ENCODE measurements at places on chromosomes 3 and 15.

DNA sequence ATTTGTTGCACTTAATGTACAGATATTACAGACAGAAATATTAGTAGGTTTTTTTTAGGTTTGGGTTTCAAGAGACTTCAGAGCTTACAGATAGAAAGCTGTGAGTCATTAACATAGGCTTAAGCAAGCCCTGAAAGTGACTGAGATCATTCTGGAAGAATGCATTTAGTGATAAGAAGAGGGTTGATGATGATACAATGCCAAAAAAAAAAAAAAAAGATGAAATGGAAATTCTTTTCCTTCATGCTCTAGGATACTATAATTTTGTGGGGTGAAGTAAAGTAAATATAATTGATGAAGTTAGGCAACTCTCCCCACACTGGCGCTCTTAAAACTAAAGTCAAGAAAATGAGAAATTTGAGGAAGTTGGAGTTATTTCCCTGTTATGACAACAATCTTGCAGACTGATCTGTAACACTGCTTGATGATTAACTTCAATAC, 169.4 kb upstream of the ZNF385D start:
- DNase-seq = no peak

- DNase-seq = no peak
Measured at GRCh38 chr3:111605018-111605417, 9.9 kb upstream of the ZBED2 start.

DNA sequence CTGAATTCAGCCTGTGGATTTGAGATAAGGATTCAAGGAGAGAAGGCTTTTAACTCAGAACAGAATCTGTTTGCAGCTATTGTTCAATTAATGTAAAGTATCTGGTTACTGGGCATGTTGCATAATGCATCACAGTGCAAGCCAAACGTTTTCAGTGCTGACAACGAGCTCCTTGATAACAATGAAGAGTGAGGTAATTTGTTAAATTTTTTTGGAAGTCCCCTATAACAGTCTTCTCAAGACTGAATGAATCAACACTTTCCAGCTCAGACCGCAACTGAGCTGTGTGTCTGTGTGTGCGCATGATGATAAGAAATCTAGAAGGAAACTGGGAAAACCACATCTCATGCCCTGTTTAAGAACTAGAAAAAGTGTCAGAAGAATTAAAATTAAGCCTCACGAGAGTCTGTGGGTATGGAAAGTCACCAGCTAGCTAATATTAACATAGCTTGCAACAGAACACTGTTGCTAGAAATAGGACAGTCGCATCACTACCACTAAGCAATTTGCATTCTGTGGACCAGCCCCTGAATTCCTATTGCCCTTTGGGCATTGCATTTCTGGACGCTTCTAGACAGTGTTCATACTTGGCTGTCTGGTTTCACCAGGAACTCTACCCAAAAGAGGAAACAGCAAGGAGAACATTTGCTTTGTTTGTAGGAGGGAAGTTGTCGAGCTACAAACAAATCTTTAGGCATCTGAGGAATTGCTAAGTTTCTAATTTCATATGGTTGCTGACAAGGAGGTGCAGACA, 43.7 kb upstream of the ATP2C1 start:
- DNase-seq = no peak

DNA sequence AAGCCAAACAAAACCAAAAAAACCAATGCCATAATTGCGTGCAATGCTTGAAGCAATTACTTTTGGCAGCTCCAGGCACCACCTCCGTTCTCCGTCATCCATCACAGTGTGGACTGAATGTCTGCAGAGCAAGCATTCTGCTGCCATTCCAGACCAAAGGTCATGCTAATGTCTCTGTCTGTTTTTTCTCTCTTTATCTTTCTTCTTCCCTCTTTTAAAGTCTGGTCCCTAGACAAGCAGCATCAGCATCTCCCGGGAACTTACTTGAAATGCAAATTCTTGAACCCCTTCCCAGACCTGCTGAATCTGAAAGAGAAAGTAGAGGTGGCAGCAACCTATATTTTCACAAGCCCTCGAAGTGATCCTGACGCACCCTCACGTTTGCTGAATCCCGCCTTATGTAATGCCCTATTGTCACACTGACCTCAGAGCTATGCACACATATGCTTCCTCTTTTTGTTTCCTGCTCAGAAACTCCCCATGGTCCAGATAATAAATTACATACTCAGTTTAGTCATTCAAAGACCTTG, 297.3 kb upstream of the PROK2 start:
- no peak for DNase-seq

GRCh38 chr3:126107957-126108675, 24.2 kb upstream of the SLC41A3 start:
- DNase-seq = no peak

DNA sequence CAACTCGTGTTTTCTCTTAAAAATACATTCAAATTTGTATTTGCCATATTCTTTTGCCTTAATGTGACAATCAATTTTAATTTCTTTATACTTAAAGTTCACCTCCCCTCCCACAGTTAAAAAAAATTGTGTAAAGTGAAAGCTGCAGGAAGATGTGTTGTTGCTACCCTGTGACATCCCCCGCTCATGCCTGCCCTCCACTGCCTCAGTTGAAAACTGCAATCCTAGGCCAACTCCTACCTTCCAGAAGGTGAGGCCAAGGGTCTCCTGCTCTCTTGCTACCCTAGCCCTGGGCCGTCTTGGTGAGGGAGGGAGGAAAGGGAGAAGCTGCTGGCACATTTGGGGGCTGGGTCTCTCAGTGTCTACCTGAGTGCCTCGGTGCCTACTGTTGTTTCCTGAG, 57.0 kb upstream of the CMTM7 start:
- DNase-seq = no peak

DNA sequence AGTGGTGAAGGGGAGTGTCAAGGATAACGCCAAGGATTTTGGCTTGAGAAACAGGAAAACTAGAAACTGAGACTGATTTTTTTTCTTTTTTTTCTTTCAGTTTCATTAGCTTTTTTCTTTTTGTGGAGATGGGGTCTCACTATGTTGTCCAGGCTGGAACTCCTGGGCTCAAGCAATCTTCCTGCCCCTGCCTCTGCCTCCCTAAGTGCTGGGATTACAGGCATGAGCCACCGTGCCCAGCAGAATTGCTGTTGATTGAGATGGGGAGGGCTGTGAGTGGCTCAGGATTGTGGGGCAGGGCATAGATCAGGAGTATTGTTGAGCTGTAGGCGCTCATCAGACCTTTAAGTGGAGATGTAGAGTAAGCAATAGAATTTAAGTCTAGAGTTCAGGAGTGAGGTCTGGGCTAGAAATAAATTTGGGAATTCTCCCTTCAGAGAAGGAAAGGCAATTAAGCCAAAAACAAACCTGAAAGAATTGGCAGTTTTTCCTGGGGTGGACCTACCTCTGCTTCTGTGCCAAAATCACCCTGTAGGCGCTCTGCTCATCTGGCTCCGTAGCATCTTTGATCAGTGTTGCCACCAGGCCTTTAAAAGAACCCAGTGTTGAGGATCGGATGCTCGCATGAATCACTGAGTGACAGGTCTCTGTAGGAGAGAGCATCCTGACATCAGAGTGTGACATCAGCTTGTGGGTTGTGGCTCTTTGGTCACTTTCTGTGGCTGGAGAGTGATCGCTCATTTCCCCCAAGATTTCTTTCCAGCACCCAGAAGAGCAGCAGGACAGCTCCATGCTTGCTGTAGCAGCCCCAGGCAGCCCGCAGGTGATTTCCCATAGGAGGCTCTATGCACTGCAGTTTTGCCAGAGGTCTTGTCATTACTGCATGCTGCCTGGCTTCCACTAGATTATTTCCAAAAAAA, 15.8 kb downstream of the ABHD17C start:
- DNase-seq = no peak

- DNase-seq = no peak
Measured at GRCh38 chr15:77021088-77021481, 26.2 kb downstream of the PSTPIP1 start.

DNA sequence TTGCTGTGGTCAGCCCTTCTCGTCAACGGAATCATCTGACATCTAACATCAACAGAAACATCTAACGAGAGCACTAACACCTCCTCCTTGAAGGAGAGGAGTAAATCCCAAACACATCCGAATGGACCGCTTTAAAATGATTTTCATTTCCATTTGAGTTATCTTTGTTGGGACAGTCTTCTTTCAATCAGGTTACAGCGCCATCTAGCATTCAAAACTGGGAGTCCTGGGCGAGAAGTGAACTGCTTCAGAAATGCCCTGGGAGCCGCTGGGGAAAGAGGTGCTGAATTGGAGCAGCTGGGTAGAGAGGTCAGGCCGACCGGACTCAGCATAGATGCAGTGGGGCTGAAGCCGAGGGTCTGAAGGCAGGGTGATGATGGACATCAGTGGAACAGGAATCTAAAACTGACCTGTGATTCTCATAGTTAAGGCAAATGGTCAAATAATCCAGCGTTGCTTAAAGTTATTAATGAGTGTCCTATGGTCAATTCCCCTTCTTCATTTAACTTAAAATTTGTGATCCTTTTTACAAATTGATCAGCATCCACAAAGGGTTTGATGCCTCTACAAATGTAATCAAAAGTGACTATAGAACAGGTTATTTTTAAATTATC, 170.0 kb upstream of the NDN start:
- no peak for DNase-seq

DNA sequence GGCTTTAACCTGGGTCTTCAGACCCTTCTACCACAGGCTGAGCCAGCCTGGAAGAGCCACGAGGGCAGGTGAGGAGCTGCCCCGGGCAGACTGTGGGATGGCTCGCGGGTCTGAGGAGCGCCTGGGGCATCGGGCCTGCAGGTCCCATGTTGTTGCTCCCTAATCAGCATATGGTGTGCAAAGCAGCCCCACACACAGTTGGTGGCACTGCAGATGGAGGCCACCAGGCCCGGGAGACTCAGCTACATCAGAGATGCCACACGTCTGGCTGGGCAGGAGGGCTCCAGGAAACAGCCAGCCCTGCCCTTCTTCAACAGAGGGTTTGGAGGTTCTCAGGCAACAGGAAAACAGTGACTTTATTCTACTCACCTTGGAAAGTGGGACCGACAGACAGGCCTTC, 63.9 kb downstream of the XXYLT1 start:
- DNase-seq = no peak

DNA sequence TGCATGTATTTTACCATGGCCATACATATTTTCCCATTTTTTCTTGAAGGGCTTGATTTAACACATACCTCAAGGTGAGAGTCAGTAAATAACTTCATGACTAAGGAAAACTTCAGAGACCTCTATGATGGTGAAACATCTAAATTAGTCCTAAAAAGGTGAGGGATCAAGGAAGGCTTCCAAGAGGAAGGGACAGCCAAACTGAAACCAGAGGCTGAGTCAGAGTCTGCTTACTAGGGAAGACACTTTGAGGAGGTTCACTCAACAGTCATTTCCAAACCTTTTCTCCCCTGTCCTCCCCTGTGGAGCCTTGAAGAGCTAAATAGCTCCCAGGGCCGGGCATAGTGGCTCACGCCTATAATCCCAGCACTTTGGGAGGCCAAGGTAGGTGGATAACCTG, 206.6 kb downstream of the SHQ1 start:
- DNase-seq = no peak

GRCh38 chr3:41872157-41872556, 89.7 kb downstream of the ULK4 start:
- DNase-seq = no peak

DNA sequence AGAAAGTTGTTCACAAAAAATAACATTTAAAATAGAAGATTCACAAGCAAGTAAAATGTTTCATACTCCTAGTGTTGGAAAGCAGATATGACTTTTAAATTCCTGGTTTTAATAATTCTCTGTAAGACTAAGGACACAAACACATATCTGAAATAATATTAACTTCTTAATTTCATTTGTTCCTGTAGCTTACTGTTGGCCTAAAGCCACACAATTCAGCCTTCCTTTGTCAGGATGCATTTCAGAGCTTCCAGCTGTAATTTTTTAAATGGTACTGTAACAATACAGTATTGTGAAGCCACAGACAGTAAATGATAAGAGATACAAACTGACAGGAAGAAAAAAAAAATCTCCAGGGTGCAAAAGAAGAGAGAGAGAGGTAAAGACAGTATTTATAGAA, 84.2 kb downstream of the TMCC1 start:
- no peak for DNase-seq

DNA sequence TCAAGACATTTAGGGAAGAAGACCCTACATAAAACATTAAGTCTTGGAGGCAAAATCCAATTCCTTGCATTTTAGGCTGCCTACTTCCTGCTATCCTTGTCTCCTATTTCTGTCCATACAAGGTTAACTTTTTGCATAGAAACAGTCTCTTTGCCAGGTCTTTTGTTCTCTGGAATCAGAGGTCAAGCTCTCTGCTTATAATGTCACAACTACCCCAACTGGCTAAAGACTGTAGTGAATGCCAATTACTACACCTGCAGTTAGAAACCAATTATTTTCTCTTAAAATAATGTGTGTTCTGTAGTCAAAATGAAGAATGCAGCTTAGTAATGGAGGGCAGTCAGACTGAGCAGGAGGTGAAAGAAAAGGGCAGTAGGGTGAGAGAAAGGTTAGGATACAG, 856.2 kb downstream of the TUSC7 start:
- DNase-seq = no peak

- DNase-seq = no peak
Measured at GRCh38 chr3:187277129-187277462, 14.4 kb downstream of the MASP1 start.

DNA sequence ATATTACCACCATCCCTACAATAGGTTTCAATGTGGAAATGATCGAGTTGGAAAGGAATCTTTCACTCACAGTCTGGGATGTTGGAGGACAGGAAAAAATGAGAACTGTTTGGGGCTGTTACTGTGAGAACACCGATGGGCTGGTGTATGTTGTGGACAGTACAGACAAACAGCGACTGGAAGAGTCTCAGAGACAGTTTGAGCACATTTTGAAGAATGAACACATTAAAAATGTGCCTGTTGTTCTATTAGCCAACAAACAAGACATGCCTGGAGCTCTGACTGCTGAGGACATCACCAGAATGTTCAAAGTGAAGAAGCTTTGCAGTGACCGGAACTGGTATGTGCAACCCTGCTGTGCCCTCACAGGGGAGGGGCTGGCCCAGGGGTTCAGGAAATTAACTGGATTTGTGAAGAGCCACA, 510 bp downstream of the ARL14 start:
- DNase-seq = no peak

DNA sequence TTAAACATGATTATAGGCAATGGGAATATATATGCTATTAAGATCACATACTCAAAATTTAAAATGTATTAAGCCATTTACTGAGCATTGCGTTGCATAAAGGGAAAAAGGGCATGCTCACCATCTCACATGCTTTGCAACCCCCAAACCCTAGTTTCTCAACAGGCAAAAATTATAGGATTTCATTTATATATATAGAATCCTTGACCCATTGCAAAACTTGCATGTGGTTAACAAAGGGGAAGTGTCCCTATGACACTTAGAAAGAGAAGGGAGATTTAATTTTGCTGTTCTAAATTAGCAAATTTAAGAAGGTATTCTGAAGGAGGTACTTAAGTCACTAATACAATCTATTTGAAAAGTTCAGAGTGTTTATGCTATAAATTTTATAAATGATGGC, 837.8 kb downstream of the DIPK2A start:
- DNase-seq = no peak

GRCh38 chr15:31300208-31300661, 26.4 kb upstream of the KLF13 start:
- no peak for DNase-seq

GRCh38 chr3:8743021-8743601, 9.5 kb downstream of the CAV3 start:
- DNase-seq = no peak
